ENCODE measurements at places on chromosomes 2 and 18. TPM values are rescaled to one million over a fixed set of nuclear protein-coding genes. Genes with fewer than 3 reads are reported as not detected.

The VAPA gene
- total RNA-seq: 141 TPM

DNA sequence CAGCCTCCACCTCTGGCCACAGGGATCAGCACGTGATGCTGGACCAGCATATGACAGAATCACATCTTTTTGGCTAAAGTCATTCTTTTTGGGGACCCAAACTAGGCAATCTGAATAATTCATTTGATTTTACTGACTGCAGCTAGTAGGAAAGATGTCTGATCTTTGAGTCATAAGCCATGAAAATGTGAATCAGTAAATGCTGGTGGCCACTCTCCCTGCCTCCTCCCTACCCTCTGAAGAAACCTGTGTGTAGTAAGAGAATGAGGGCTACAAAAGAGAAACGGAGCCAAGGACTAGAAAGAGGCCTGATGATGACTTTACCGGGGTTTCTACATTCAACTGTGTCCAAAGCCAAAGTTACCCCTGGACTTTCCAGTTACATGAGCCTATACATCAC is 10.1 kb upstream of the LRPPRC start:
- DNase-seq: no peak

GRCh38 chr2:173240083-173240482 is 114.6 kb upstream of the CDCA7 start:
- no peak for DNase-seq

DNA sequence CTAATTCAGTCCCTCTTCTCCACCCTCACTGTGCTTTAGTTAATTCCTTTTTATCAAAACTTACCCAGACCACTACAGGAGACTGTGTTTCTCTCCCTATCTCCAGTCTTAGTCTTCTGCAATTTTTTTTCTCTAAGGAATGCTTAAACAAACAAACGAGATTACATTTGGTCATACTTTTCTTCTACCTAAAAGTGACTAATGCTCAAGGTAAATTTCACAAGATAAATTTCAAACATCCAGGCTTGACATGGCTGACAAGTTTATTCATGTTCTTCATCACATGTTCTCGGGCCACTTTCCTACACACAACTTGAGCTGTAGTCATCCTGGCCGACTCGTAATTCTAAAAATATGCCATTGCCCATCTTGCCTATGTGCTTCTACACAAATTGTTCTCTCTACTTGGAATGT is 23.2 kb upstream of the ACSL3 start:
- DNase-seq: no peak

The TRABD2A gene
- total RNA-seq: 5.5 TPM

DNA sequence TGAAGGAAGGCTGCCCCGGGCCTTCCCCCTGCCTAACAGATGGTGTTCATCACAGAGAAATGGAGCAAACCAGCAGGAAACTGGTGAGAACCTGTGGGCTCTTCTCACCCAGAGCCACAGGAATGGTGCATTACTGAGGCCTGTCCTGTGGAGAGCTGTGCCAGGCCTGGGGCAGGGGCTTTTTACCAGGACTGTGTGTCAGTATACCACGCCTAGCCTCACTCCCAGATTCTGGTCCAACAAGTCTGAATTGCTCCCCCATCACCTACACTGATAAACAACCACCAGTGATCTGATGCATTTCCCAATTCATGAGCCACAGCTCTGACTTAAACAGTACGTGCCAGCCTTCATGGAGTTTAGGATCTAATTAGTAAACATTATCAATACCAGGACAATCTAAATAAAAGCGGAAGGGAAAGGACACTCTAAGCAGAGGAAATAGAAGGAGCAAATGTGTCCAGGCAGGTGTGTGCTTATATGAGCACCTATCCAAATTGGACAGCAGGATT is 8.9 kb upstream of the DGUOK start:
- no peak for DNase-seq
